Coronary artery (tissue), 2 donors: ENCODE measurements at places on chromosomes 1 and 21.
A peak's percentile ranks its signal among the peaks of the same experiment; 100 is the strongest.

DNA sequence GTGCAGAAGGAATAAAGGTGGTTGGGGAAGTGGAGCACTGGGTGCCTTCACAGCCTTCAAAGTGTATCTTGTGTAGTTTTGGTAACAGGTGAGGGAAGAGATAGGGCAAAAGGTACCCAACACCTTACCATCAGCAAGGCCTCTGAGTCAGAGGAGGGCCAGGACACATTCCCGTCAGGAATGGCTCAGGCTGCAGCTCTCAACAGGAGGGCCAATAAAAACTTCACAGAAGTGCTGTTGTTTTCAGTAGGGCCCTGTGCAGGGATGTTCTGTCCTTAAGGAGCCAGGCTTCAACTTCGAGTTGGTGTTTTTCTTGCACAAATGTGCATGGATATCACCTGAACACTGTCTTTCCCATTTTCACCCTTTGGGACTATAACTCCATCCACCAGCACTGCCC is 333.4 kb downstream of the ASTN1 start:
- no peak for DNase-seq

DNA sequence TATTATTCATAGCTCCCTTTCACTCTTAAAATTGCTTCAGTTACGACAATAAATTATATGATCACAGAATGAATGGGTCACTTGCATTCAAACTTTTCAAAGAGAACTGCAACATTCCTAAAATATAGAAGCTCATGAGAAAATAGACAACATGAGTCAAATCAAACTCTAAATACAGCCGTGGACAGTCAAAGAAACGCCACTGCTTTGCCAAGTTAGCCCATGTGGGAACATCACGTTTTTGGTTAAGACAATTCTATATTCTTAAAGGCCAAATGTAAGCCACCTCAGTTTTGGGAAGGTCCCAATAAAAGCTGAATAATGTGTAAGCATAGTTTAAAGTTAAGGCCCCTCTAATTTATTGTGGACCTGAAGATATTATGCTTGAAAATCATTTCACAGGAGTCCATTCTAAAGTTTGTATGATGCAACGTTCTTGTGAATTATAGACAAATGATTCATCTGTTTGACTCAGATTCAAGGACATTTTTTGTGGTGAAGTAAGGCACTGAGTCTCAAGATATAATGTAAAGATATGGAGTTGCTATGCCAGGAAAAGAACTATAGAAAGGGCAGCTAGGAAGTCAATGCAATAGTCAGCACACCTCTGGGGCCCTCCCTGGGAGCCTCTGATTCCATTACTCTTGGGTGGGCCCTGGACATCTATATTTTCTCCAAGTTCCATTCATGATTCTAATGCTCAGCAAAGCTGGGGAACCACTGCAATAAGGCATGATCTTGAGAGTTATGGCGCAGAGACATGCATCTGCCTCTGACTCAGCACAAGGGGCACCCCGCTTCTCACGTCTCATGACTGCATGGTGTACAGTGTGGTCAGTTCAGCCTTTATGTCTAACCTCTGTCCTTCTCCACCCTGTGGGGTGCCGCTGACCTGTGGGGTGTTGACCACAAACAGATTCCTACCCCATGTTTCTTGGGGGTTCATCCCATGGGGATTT is 33.9 kb downstream of the ETS2 start:
- DNase-seq = no peak

DNA sequence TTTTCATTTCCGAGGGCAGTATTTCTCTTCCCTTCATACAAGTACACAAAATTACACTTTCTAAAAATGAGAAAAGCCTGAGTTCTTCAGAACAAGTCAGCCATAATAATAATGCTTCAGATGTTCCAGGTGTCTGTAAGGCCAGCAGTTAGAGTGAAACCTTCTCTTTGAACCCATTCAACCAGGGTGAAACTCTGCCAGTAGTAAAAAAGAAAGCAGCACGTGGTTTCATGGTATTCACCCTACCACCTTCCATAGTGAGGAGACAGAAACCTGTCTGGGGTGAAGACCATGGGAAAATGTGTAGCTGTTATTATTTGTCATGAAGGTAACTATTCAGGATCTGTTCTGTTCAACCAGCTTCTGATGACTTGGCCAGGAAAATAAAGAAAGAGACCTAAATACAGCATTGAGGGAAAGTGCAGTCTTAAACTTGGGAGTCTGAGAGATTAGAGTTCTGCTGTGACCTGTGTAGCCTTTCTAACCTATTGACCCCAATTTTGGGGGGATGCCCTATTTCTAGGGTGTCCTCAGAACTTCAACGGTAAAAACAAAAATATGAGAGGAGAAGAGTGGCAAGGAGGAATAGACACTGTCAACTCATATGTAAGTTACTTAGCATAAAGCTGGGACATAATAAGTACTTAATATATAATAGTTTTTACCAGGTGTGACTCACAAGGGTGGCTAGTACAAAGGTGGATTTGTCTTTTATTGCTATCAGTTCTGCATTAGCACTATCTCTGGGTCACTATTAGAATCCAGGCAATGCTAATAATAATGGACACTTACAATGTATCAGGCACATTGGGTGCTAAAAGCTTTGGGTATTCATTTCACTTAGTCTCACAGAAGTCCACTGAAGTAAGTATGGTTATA is 70.0 kb upstream of the TNFSF4 start:
- DNase-seq = no peak

GRCh38 chr1:206686478-206687249 is 2.0 kb downstream of the MAPKAPK2 start:
- no peak for DNase-seq

- DNase-seq = no peak
These were observed 9.1 kb upstream of the ARTN start for GRCh38 chr1:43924516-43924915.

GRCh38 chr1:41851589-41851988 is 67.1 kb downstream of the HIVEP3 start:
- no peak for DNase-seq

GRCh38 chr1:59391212-59392179 is 94.6 kb downstream of the FGGY start:
- DNase-seq = no peak

DNA sequence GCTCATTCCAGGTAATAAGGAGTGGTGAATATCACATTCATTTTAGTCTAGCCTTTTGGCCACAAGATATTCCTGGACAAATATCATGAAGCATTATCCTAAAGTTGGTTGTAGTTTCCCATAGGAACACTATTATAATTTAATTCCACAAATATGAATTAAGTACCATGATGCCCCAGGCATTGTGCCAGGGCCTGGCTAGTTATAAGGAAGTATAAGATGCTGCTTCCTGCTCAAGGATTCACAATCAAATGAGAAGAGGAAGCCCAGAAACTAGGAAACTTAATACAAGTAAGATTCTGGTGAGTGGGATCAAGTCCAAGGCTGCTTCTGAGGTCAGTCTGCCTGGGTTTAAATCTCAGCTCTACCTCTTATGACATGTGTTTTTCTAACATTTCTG is 30.6 kb upstream of the ZP4 start:
- no peak for DNase-seq

DNA sequence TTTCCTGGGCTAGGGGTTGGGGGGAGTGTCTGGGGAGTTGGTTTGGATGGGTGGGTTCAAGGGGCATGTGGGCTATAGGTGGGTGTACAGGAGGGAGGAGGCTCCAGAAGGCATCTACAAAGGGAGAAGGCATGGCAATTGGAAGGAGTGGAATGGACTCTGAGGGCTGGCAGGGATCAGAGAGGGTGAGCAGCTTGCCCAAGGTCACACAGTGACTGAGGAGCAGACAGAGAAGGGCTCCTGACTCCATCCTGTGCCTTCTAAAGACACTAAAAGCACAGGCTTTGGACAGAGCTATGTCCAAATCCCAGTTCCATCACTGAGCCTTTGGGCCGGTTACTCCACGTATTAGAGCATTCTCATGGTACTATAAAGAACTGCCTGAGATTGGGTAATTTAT is 151.8 kb downstream of the PTPRU start:
- peak; percentile 3 for DNase-seq

GRCh38 chr1:178543290-178543607 is 30.3 kb downstream of the TEX35 start:
- no peak for DNase-seq

GRCh38 chr1:222821239-222821638 is 6.4 kb downstream of the DISP1 start:
- DNase-seq = no peak

DNA sequence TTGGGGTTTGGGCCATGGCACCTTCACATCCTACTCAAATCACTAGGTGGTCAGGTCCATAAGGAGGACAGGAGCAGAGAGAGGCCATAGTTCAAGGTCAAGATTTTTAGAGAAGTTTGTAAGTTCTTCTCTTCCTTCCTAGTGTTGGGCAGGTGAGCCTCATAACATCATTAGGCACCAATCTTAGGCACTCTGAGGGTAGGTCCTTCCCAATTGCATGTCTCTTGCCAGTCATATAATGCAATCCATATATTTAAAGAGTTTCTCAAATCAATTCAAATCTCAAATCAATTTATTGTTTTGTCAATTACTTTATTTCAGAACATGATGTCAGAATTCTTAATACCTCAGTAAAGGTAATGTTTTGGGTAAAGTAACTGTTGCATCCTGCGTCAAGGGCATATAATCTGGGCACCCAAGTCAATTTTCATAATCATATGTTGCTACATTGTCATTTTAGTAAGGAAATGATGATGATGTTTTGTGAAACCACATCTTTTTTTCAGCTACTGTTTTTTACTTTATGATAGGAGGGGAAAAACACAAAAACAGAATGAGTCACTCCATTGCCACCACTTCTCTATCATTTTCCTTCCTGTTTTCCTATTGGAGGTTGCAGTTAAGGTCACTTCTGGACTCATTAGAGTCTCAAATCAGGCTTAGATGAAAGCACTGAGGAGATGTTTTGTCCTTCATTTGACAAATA is 122.7 kb downstream of the UCHL5 start:
- DNase-seq = no peak

- DNase-seq = no peak
These were observed 22.7 kb downstream of the MAP7D1 start for GRCh38 chr1:36178471-36179219.

- peak; percentile 88 for DNase-seq
These were observed 46.8 kb upstream of the A3GALT2 start for GRCh38 chr1:33367485-33368405.

GRCh38 chr1:162003061-162003829 is 20.4 kb downstream of the OLFML2B start:
- DNase-seq = no peak

- no peak for DNase-seq
These were observed 32.1 kb downstream of the AK2 start for GRCh38 chr1:33004613-33005012.

- DNase-seq = no peak
These were observed 74.8 kb downstream of the LRIG2 start for GRCh38 chr1:113147826-113148225.

DNA sequence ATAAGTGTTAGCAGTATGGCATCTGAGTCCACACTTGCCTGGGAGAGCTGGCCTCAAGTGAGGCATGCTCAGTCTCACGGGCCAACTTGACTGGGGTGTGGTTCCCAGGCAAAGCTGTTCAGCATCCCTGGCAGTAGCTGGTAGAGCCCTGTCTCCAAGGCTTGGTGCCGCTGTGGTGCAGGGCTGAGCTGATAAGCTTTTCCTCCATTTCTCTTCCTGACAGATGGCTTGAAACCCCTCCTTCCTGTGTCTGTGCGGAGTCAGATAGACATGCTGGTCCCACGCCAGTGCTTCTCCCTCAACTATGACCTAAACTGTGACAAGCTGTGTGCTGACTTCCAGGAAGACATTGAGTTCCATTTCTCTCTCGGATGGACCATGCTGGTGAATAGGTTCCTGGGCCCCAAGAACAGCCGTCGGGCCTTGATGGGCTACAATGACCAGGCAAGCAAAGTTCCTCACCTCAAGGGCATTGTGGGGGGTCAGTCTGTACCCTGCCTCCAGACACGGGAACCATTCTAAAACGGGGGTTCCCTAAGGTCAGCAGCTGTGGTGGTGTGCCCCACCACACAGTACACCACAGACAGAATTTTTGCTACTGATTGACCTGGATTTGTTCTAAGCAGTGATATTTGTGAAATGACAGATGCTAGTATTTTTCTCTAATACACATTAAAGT is 13.7 kb upstream of the MIIP start:
- DNase-seq = no peak

GRCh38 chr1:109443476-109443875 is 17.2 kb upstream of the PSMA5 start:
- no peak for DNase-seq

DNA sequence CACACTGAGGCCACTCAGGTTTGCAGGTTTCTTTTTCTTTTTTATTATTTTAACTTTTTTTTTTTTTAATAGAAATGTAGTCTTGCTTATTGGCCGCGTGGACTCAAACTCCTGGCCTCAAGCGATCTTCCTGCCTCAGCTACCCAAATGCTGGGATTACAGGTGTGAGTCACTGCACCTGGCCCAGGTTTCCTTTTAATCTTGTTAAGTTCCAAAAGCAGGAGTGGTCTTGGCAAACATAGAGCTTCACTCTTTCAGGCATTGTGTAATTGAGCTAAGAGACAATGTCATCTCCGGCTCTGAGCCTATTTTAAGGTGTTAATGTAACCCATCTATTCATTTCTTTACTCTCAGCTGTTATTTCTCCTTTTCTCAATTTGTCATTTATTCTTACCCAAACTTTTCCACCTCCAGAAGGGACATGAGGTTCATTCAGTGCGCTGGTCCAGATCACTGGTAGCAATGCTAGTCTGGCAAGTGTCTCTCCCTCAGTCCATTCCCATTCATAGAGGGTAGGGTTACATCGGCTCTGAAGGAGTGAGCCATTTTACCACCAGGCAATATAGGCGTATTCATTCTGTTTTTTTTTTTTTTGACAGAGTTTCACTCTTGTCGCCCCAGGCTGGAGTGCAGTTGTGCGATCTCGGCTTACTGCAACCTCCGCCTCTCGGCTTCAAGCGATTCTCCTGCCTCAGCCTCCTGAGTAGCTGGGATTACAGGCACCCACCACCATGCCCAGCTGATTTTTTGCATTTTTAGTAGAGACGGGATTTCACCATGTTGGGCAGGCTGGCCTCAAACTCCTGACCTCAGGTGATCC is 11.3 kb upstream of the MFSD2A start:
- DNase-seq = no peak

GRCh38 chr1:205267306-205267902 is 39.7 kb downstream of the TMCC2 start:
- no peak for DNase-seq

DNA sequence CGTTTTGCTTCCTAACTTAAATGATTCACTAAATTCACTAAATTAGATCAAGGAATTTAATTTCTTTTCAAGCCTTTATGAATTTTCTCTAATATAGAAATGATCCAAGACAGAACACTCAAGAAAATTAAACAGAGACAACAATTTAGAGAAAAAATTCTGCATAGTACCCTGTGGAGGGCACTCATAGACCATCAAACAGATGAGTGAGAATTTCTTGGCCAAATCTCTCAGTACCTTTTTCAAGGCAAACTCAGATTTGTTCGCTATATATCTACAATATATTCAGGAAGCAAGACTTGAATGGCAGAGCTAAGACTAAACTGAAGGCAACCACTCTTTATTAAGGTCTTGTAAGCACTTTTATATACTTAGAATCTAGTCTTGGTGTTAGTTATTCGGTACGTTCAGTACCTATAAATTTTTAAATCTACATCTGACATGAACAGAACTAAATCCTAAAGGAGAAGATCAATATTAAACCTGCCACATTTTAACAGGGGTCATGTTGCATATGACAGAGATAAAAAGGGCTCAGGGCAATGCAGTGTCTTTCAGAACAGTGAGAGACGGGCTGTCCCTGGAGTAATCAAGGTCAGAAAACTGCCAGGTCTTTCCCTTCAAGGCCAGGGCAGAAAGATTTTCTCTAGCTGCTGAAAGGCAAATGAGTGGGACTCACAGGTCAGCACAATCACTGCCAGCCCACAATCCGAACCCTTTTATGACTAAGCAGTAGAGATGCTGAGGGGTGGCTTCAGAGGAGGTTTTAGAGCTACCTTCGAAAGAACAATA is 118.8 kb upstream of the TMPRSS15 start:
- DNase-seq = no peak

- DNase-seq = no peak
These were observed 84.1 kb downstream of the PKN2 start for GRCh38 chr1:88768187-88768586.
